Activated T-cell treated with anti-CD3 and anti-CD28 coated beads, Interleukin-2, amount 50 U/mL, for 24 hours (primary cell): ENCODE measurements at places on chromosomes 2 and 18.

- DNase-seq = no peak
Measured at GRCh38 chr2:167733747-167734146, 513.6 kb downstream of the STK39 start.

DNA sequence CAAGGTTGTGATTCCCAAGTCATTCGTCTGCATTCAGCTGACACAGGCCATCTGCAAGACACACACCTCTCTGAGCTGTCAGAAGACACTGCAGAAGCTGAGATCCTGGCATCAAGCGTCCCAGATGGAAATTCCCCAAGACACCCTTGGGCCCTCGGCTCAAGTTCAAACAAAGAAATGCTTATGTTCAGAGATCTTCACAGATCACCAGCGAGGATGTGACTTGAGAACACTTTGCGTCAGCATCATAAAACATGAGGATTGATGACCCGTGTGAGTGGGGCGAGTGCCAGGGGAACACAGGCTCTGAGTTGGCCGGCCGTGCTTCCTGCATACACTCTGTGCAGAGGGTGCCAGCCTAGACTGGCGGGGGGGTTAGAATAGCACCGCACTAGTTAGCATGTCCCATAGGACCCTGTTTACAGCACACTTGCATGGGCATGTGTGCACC lies 36.8 kb downstream of the KCNIP3 start:
- DNase-seq = no peak

DNA sequence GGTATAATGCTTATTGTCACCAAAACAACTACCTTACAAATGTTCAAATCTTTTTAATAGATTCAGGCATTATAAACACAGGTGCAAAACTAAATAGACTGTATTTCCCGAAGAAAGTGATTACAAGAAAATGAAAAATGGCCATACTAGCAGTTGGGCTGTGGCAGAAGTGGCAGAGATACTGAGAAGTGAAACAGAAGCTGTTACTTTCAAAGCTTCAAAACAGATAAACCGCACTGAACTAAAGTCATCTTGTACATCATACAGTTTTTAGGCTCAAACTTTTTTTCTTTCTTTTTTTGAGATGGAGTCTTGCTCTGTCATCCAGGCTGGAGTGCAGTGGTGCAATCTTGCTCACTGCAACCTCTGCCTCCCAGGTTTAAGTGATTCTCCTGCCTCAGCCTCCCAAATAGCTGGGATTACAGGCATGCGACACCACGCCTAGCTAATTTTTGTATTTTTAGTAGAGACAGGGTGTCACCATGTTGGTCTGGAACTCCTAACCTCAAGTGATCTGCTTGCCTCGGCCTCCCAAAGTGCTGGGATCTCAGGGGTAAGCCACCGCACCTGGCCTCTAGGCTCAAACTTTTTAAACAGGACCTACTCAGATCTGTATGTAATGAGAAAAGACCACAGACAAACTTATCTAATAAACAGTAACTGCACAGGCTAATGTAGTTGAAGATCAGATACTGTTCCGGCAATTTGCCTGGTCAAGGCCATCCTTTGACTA lies 77.9 kb upstream of the SATB2 start:
- no peak for DNase-seq

- DNase-seq = no peak
Measured at GRCh38 chr2:13091455-13091854, 374.7 kb downstream of the TRIB2 start.

DNA sequence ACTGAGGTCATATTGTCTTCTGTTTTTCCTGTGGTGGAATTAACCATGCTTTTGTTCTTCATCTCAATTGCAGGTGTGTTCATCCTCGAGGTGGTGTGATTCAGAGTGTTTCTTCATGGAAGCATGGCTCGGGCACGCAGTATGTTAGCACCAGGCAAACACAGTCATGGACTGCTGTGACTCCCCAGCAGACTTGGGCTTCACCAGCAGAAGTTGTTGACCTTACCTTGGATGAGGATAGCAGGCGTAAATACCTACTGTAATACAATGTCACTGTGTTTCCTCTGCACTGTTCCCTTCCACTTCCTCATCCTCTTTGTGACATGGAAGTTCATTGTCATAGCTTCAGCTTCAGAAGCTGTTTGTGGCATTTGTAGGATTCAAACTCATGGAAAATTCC lies 158.7 kb downstream of the HAUS1 start:
- no peak for DNase-seq
